CD4-positive, alpha-beta T cell (primary cell): ENCODE measurements at places on chromosomes 6 and 20. TPM values are rescaled to one million over a fixed set of nuclear protein-coding genes. Genes with fewer than 3 reads are reported as not detected.

Gene SLA2
- 21.3 TPM for total RNA-seq

Gene DDAH2
- 3.3 TPM for total RNA-seq

Gene OR2H2
- not detected for total RNA-seq

Gene ZNF133
- 3.3 TPM for total RNA-seq

Gene POPDC3
- not detected for total RNA-seq

Gene TCEA2
- 28.4 TPM for total RNA-seq

Gene STMND1
- total RNA-seq = not detected

Gene AHCY
- 16.7 TPM for total RNA-seq

Gene PFDN6
- 9.7 TPM for total RNA-seq

Gene SLC17A2
- total RNA-seq = not detected

Gene SLC35D3
- not detected for total RNA-seq

Gene SIRPG
- 28.0 TPM for total RNA-seq

Gene THBD
- 2.2 TPM for total RNA-seq

Gene ASIP
- not detected for total RNA-seq

Gene SYNDIG1
- not detected for total RNA-seq

Gene GSTA3
- not detected for total RNA-seq

Gene ALDH8A1
- 1.4 TPM for total RNA-seq

Gene ATF6B
- 75.6 TPM for total RNA-seq

Gene ZSCAN12
- 2.0 TPM for total RNA-seq

Gene POU3F2
- not detected for total RNA-seq

Gene NT5E
- total RNA-seq = 2.7 TPM

Gene ARFGEF3
- not detected for total RNA-seq

Gene CD83
- total RNA-seq = 35.3 TPM

Gene RSPH4A
- total RNA-seq = 0.88 TPM

Gene LRRC1
- total RNA-seq = 1.1 TPM

Gene PSORS1C1
- total RNA-seq = not detected

Gene C6orf15
- total RNA-seq = not detected

Gene SLC22A2
- total RNA-seq = not detected

Gene HLA-G
- 2.7 TPM for total RNA-seq

Gene ESR1
- total RNA-seq = 2.8 TPM

Gene SMPDL3A
- 0.52 TPM for total RNA-seq

Gene NKX2-4
- not detected for total RNA-seq

Gene TRIM31
- not detected for total RNA-seq

Gene VIP
- total RNA-seq = not detected

Gene ZNF831
- 24.9 TPM for total RNA-seq

Gene KCNQ5
- total RNA-seq = 2.5 TPM

Gene REV3L
- 20.6 TPM for total RNA-seq
